ENCODE measurements at places on chromosomes 7 and 10.

DNA sequence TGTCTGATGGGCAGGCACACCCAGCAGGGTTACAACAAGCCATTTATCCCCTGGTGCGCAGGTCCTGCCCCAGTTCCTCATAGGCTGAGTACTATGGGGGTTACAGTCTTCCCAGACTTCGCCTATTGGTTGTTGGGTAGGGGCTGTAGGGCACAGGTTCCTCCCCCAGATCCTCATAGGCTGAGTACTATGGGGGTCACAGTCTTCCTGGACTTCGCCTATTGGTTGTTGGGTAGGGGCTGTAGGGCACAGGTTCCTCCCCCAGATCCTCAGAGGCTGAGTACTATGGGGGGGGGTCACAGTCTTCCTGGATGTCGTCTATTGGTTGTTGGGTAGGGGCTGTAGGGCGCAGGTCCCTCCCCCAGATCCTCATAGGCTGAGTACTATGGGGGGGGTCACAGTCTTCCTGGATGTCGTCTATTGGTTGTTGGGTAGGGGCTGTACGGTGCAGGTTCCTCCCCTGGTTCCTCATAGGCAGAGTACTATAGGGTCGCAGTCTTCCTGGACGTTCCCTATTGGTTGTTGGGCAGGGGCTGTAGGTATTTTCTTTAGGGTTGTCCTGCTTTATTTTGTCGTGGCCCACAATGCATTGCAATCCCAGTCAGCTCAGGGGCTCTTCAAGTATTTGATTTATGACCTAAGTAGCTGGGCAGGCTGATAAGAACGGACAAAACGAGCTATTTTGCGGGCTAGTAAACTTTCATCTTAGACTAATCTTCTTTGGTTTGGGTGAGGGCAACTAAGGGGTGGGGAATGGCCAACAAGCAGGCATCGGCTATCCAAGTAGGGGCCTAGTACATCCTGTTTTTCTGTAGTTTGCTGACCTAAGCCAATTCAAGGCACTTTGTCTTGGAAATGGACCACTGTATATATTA, 3.4 kb downstream of the LRRC27 start:
- DNase-seq = no peak

GRCh38 chr7:33744293-33745075, 160.9 kb upstream of the BMPER start:
- no peak for DNase-seq

DNA sequence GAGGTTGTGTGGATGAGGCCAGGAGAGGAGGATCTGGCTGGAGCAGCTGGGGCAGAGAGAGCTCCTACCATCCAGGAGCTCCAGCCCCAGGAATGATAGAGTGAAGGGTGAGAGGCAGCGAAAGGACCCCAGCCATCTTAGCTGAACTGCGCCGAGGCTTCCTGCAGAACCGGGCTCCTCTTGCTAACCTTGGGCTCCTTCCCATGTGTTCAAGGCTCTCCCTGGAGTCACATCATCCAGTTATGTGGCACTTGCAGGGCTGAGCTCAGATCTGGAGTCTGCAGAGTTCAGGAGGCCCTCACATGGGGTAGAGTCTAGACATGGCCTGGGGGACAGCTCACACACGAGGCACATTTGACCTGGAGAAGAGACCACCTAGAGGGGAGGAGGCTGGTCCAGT, 225.0 kb upstream of the ZNF32 start:
- no peak for DNase-seq

DNA sequence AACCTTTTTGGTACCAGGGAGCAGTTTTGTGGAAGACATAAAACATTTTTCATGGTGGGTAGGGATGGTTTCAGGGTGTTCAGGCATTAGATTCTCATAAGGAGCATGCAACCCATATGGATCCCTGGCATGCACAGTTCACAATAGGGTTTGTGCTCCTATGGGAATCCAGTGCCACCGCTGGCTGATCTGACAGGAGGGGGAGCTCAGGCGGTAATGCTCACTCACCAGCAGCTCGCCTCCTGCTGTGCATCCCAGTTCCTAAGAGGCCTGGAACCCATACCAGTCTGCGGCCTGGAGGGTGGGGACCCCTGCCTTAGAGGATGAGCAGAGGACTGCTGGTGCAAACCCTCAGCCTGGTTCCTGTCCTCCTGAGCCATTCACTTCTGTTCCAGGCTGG, 561.7 kb downstream of the SDK1 start:
- DNase-seq = no peak

DNA sequence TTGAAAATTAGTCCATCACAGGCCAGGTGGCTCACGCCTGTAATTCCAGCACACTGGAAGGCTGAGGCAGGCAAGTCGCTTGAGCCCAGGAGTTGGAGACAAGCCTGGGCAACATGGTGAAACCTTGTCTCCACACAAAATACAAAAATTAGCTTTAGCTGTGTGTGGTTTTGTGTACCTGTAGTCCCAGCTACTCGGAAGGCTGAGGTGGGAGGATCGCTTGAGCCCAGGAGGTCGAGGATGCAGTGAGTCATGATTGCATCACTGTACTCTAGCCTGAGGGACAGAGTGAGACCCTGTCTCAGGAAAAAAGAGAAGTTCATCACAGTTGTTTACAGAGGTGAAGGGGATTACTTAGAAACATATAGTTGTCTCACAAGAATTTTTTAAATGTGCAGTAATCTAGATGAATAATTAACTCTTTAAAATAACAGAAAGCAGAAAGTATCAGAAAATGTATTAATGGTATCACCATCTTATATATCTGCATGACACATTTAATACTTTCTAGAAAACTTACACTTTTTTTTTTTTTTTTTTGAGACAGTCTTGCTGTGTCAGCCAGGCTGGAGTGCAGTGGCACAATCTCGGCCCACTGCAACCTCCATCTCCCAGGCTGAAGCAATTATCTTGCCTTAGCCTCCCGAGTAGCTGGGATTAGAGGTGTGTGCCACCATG, 8.9 kb downstream of the LCOR start:
- no peak for DNase-seq

DNA sequence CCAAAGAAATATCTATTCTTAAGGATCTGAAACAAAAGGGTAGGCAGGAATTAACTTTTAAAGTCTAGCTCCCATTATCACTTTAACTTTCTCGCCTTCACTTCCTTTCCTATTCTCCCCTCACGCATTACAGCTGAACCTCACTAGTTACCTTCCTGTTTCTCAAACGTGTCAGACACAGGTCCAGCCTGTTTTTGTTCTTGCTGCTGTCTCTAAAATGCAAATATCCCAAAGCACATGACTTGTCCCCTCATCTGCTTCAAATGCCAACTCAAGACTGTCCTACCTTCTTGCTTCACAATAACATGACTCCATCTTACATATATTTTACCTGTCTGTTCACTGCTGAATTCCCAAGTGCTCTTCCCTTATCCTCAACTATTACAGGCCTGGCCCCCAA, 17.6 kb downstream of the ZDHHC6 start:
- DNase-seq = no peak

Measured in stimulated activated CD4-positive, alpha-beta T cell treated with anti-CD3 and anti-CD28 coated beads, Interleukin-15, amount 100 ng/mL, for 48 hours (primary cell).